ENCODE measurements at places on chromosomes 16 and 17. TPM values are rescaled to one million over a fixed set of nuclear protein-coding genes. Genes with fewer than 3 reads are reported as not detected.

ZNF469 gene
- total RNA-seq = 2.8 TPM

FGF11 gene
- total RNA-seq = 2.5 TPM

KCTD11 gene
- 10.4 TPM for total RNA-seq

ASGR2 gene
- not detected for total RNA-seq

KRTAP1-5 gene
- total RNA-seq = 1.9 TPM

All from regular cardiac myocyte (primary cell).